ENCODE measurements at places on chromosomes 12 and 14.

DNA sequence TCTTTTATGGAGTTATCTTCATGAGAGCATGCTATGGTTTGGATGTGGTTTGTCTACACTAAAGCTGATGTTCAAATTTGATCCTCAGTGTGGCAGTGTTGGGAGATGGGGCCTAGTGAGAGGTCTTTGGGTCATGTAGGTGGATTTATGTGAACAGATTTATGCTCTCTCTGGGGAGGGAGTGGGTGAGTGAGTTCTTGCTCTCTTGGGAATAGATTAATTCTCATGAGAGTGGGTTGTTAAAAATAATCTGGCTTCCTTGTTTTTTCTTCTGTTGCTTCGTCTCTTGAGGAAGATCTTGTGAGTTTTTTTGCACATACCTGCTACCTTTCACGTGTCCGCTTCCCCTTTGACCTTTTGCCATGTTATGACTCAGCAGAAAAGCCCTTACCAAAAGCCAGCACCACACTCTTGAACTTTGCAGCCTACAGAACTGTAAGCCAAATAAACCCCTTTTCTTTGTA is 20.5 kb downstream of the DERA start:
- H3K36me3 ChIP-seq, result no peaks in the 10 kb centered on the region
- no peaks in the 10 kb centered on the region for H3K27me3 ChIP-seq
- H3K4me1 ChIP-seq, result no peaks in the 10 kb centered on the region
- H3K4me3 ChIP-seq, result no peak overlapping the region

- no peaks in the 10 kb centered on the region for H3K27me3 ChIP-seq
- no peaks in the 10 kb centered on the region for H3K36me3 ChIP-seq
- H3K27ac ChIP-seq, result no peak overlapping the region
- DNase-seq, result no peak
- H3K4me1 ChIP-seq, result no peaks in the 10 kb centered on the region
- H3K4me3 ChIP-seq, result no peak overlapping the region
Observed at GRCh38 chr12:79174626-79175025, 310.1 kb downstream of the SYT1 start.

DNA sequence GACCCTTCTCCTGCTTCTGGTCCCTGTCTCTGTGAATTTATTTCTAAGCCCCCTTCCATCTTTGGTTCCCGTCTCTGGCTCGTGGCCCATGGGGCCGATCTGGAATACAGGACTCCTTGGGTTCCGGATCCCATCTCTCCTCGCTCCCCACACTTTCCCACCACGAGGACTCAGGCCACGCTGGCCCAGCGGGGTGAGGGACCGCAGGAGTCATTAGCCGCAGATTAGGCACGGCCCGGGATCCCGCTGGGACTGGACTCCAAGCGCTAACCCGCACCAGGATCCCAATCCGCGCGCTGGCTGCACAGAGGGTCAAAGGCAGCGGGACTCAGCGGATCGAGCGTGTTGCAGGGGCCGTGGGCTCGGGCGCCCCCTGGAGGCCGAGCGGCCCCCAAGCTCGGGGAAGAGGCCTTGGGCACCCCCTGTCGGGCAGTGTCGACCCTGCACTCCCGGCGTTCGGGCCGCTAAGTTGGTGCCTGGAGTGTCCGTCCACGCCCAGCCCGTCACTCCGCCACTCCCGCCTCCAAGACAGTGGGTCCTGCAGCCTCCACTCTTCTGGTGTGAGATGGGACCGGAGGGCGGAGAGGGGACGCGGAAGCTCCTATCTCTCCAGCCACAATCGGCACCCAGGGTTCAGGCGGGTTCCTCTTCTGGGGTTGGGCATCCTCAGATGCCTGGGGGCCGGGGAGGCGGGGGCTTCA is 9.5 kb downstream of the SHMT2 start:
- H3K36me3 ChIP-seq, result peaks cover 3% of the 10 kb centered on the region
- H3K27me3 ChIP-seq, result peaks cover 8% of the 10 kb centered on the region
- no peak for DNase-seq
- H3K4me3 ChIP-seq, result peak overlapping the region; percentile 68

DNA sequence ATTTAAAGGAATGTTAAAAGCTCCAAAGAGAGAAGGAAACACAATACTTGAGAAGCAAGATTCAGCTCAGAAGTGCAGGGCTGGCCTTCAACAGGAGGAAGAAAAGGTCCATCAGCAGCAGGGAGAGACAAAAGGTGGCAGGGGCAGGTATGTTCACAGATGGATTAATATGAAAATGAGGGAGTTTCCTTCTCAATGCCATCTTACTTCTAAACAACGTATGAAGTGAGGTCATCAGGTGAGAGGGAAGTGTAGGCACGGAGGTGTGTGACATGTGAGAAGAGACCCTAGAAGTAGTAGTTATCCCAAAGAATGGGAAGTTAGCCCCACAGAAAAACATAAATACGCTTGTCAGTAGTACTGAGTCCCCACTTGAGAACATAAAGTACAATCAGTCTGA is 122.5 kb downstream of the CCER1 start:
- H3K4me1 ChIP-seq, result no peaks in the 10 kb centered on the region
- H3K27me3 ChIP-seq, result no peaks in the 10 kb centered on the region
- H3K36me3 ChIP-seq, result no peaks in the 10 kb centered on the region
- no peak overlapping the region for H3K4me3 ChIP-seq
